ENCODE measurements at places on chromosomes 6 and 20.

GRCh38 chr6:9116026-9116425 is 680.7 kb upstream of the SLC35B3 start:
- no peak for DNase-seq

- no peak for DNase-seq
Measured at GRCh38 chr6:43678341-43678740, 9.2 kb downstream of the MRPS18A start.

GRCh38 chr6:21180155-21180554 is 413.4 kb upstream of the SOX4 start:
- no peak for DNase-seq

GRCh38 chr6:9388596-9388995 is 953.3 kb upstream of the SLC35B3 start:
- no peak for DNase-seq

GRCh38 chr6:56689114-56689513 is 46.4 kb upstream of the DST start:
- DNase-seq: no peak

DNA sequence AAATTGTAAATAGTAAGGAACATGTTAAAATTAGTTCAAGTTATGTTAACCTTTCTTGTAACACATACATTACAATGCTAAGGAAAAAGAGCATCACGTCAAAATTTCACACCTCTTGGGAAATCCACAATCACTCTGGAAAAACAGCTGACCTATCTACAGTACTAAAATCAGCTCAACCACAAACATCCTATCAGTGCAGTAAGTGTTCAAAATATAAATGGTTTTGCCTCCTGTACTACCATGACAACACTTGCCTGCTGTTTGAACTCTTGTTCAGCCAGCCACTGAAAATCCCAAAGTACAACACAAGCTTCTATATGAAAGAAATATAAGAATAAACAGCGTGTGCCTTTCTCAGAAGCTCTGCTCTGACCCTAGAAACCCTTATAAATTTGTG is 83.5 kb upstream of the PLN start:
- no peak for DNase-seq

- DNase-seq: no peak
Measured at GRCh38 chr6:83365931-83366330, 64.9 kb downstream of the ME1 start.

GRCh38 chr6:163468738-163469137 is 54.2 kb downstream of the QKI start:
- no peak for DNase-seq

DNA sequence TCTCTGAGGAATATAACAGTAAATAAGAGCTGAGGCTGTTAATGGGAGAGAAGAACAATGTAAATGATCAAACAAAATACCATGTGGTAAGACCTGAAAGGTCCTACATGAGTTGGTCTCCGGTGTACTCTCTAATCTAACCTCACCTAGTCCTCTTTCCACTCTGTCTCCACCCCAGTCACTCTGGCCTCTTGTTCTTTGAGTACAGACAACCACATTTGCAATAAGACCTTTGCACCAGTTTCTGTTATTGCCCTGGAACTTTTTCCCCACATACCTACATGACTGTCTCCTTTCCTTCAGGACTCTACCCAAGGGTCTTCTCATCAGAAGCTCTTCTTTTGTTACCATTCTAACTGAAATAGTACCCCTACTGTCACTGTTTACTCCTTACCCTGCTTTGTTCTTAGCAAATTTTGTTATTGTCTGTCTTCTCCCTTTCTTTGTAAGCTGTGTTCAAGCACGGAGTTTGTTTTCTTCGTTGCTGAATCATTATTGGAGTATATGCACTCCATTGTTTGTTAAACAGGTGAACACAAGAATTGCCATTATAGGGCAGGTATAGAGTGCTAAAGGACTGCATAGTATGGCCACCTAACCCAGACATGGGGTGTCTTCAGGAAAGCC is 37.3 kb downstream of the MAPK14 start:
- no peak for DNase-seq

DNA sequence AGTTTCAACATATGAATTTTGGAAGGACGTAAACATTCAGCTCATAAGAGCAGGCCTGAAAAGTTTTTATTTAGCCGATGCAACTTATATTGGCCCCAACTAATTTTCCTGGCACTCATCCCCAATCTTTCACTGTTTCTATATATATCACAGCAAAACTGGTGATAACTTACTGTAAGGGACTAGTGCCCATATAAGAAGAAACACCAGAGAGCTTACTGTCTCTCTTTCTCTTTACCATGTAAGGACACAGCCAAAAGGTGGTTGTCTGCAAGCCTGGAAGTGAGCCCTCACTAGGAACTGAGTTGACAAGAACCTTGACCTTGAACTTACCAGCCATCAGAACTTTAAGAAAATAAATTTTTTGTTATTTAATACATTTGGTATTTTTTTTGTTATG is 807.4 kb upstream of the CITED2 start:
- DNase-seq: no peak

GRCh38 chr6:30845183-30845582 is 39.1 kb upstream of the DDR1 start:
- DNase-seq: no peak

DNA sequence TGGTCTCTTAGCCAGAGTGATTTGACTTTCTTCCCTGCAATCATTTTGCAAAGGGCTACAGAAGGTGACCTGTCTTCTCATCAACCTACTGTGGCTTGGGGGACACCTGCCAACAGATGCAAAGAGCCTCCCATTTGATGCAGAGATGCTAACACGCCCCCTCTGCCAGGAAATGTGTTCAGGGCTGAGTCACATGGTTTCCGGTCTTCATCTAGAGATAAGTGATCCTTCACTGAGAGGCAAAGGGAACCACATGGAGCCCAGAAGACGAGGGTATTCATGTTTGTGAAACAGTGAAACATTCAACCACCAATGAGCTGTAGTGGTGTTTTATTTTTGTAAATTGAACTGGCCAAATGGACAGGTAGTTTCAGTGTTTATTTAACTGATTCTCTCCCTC is 109.0 kb upstream of the RIN2 start:
- DNase-seq: no peak

- no peak for DNase-seq
Measured at GRCh38 chr6:41408982-41409381, 73.6 kb downstream of the NCR2 start.
